Esophagus muscularis mucosa (tissue), 4 donors: ENCODE measurements at places on chromosomes 3 and 15. TPM values are rescaled to one million over a fixed set of nuclear protein-coding genes. Genes with fewer than 3 reads are reported as not detected.

- no peak for DNase-seq
Observed at GRCh38 chr3:105490045-105490444, 123.3 kb downstream of the ALCAM start.

NBEAL2 gene
- 20.3 TPM for total RNA-seq

PBRM1 gene
- 99.3 TPM for total RNA-seq

CYP1A2 gene
- not detected for total RNA-seq

TM4SF4 gene
- 5.5 TPM for total RNA-seq
